Stimulated activated naive B cell treated with anti-CD40 and anti-IgM and Interleukin-4, amounts not matched to agents 10 μg/mL and 1 μg/mL and 100 μg/mL, for 72 hours (primary cell): ENCODE measurements at places on chromosomes 3 and 15.

- H3K4me3 ChIP-seq = no peak overlapping the region
- no peak for DNase-seq
- H3K27me3 ChIP-seq = no peaks in the 10 kb centered on the region
- no peak overlapping the region for H3K27ac ChIP-seq
- peaks cover 39% of the 10 kb centered on the region for H3K36me3 ChIP-seq
These were observed 50.4 kb upstream of the ADCY5 start for GRCh38 chr3:123499322-123499721.

DNA sequence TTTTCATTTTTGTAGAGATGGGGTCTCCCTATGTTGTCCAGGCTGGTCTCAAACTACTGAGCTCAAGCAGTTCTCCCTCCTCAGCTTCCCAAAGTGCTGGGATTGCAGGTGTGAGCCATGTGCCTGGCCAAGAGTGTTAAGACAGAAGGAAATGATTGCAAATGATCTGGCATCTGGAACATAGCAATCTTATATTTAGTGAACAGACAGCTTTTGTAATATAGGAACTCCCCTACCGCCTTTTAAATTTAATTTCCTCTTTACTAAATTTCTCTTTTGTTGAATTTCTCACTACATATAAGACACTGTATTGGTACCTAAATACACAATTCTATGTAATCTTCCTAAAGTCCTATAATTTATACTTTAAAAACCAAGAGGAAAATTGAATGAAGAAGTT lies 13.1 kb downstream of the ANO10 start:
- no peak overlapping the region for H3K27ac ChIP-seq
- DNase-seq = no peak
- no peaks in the 10 kb centered on the region for H3K4me1 ChIP-seq
- H3K4me3 ChIP-seq = no peak overlapping the region
- H3K36me3 ChIP-seq = peaks cover under 1% of the 10 kb centered on the region

GRCh38 chr15:79549196-79549595 lies 117.1 kb downstream of the MINAR1 start:
- H3K4me1 ChIP-seq = no peaks in the 10 kb centered on the region
- H3K27ac ChIP-seq = no peak overlapping the region
- no peak for DNase-seq
- peaks cover 45% of the 10 kb centered on the region for H3K27me3 ChIP-seq
- no peak overlapping the region for H3K4me3 ChIP-seq
- H3K36me3 ChIP-seq = no peaks in the 10 kb centered on the region

- no peak for DNase-seq
- no peak overlapping the region for H3K4me3 ChIP-seq
- peaks cover 35% of the 10 kb centered on the region for H3K36me3 ChIP-seq
- peaks cover 2% of the 10 kb centered on the region for H3K4me1 ChIP-seq
- H3K27me3 ChIP-seq = no peaks in the 10 kb centered on the region
- no peak overlapping the region for H3K27ac ChIP-seq
These were observed 10.1 kb downstream of the CLDND1 start for GRCh38 chr3:98512576-98512975.

DNA sequence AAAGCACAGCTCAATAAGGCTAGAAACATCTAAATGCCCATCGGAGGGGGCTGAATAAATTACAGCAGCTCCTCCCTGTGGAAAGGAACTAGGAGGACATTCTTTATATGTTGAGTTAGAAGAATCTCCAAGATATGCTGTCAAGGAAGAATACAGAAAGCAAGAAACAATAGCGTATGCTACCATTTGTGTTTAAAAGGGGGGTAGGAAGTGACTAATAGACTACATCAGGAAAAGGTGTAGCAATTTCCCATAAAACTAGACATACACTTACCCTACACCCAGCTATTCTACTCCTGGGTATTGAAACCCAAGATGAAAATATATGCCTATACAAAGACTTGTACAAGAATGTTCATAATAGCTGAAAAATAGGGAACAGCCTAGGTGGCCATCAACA lies 21.6 kb downstream of the SEC61A1 start:
- H3K4me1 ChIP-seq = peaks cover 31% of the 10 kb centered on the region
- DNase-seq = no peak
- H3K36me3 ChIP-seq = peaks cover 30% of the 10 kb centered on the region
- no peak overlapping the region for H3K27ac ChIP-seq
- no peak overlapping the region for H3K4me3 ChIP-seq
- H3K27me3 ChIP-seq = no peaks in the 10 kb centered on the region

DNA sequence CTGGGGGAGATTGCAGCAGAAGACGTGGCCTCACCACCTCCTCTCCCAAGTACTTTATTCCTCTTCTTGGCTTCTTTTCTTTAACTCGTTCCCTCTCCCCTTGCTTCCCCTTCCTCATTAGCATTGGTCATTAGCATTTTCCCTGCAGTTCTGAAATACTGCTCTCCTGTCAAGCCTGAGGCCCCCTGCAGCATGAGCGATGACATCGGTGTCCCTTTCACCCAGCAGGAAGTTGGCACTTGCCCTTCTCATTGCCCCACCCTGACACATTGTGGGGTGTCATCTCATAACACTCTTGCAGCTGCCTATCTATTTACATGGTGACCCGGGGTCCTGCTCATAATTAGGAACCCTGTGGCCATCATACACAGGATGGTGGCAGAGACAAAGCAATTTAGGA lies 167.1 kb downstream of the ARRDC4 start:
- no peak overlapping the region for H3K4me3 ChIP-seq
- H3K4me1 ChIP-seq = no peaks in the 10 kb centered on the region
- DNase-seq = no peak
- H3K27me3 ChIP-seq = peaks cover 3% of the 10 kb centered on the region
- no peaks in the 10 kb centered on the region for H3K36me3 ChIP-seq

DNA sequence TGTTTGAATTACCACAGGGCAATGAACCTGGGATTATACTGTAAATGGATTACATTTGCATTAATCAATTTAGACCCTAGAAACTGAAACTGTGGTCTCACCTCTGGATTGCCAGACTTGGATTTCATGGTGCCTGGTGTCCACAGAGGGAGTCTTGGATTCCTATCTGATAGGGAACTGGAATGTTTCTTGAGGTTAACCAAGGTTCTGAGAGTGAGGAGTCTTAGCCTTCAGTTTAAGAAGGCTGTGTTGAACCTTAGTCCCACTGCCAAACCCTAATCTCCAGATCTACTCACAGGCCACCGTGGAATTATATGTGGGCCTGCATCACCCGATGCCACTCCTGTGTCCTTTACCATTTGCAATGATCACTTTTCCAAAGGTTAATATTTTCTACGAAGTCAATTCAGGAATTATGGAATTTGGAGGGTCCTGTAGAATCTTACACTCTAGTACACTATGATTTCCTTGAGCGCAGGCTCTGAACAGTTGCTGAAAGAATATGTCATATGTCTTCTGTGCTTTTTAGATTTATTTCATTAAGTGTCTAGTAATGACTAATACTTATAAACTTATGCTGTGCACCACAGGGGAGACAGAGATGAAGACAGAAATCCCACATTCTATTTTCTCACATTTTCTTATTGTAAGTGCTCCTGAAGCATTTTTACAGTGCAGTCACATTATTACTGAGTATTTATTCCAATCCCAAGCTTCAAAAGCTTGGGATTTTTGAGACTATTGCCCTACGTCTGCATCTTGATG lies 87.9 kb downstream of the EFL1 start:
- H3K27me3 ChIP-seq = no peaks in the 10 kb centered on the region
- H3K27ac ChIP-seq = no peak overlapping the region
- no peak overlapping the region for H3K4me3 ChIP-seq
- no peak for DNase-seq

- H3K27ac ChIP-seq = no peak overlapping the region
- no peaks in the 10 kb centered on the region for H3K4me1 ChIP-seq
- no peaks in the 10 kb centered on the region for H3K36me3 ChIP-seq
These were observed 46.7 kb upstream of the BCHE start for GRCh38 chr3:165883863-165884478.

DNA sequence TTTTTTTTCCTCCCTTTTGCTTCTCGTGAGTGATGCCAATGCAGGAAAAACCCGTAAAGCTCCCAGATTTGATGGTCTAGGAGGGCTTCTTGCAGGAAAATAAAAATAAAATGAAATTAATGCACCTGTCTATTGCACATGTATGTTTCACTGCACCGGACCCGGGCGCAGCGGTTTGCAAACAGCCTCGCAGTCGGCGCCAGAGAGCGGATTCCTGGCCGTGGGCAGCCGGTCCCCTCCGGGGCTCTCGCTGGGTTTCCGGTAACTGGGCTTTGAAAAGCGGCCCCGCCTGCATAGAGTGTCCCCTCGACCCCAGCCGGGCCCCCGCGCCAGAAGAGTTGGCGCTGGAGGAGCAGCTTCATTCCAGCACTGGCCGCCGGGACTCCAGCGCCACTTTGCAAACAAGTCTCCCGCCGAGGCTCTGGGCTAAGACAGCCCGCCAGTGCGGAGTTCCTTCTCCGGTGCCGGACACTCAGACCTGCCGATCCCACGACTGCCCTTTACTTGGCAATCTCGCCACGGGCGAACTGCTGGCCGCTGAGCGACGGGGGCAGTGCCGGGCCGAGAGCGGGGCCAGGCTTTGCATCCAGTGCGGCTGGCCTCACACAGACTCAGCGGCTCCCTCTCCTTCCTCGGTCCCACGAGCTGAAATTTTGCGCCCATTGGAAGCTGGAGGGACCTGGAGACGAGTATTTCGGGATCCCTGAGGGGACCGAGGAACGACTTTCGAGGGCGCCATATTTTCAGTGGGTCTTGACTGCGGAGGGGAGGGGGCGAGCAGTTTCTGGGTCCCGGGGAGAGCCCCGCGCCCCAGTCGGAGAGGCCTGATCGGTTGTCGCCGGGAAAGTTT lies 225.9 kb upstream of the C2CD4B start:
- peak; percentile 2 for DNase-seq
- H3K4me3 ChIP-seq = peak overlapping the region; percentile 98
- H3K36me3 ChIP-seq = no peaks in the 10 kb centered on the region

GRCh38 chr3:40731445-40731844 lies 206.7 kb downstream of the ZNF621 start:
- H3K4me1 ChIP-seq = no peaks in the 10 kb centered on the region
- no peak overlapping the region for H3K27ac ChIP-seq
- peaks cover 27% of the 10 kb centered on the region for H3K36me3 ChIP-seq
- H3K4me3 ChIP-seq = no peak overlapping the region
- peaks cover 6% of the 10 kb centered on the region for H3K27me3 ChIP-seq

- peak within 1 kb of the TSS; percentile 62 for H3K27ac ChIP-seq
- peaks cover 6% of the 10 kb centered on the region for H3K27me3 ChIP-seq
- peak within 1 kb of the TSS; percentile 83 for H3K4me3 ChIP-seq
- no peaks in the 10 kb centered on the region for H3K36me3 ChIP-seq
These were observed at the start of gene NMNAT3 for GRCh38 chr3:139677388-139678155. Gene NMNAT3, minus strand, starts transcription at chr3:139677972. Its CDS starts 50,248 bp downstream, at chr3:139627724.

GRCh38 chr3:128004661-128005060 lies 47.6 kb upstream of the SEC61A1 start:
- H3K4me1 ChIP-seq = no peaks in the 10 kb centered on the region
- H3K27ac ChIP-seq = no peak overlapping the region
- no peaks in the 10 kb centered on the region for H3K36me3 ChIP-seq
- no peak for DNase-seq
- peaks cover 33% of the 10 kb centered on the region for H3K27me3 ChIP-seq
- no peak overlapping the region for H3K4me3 ChIP-seq

DNA sequence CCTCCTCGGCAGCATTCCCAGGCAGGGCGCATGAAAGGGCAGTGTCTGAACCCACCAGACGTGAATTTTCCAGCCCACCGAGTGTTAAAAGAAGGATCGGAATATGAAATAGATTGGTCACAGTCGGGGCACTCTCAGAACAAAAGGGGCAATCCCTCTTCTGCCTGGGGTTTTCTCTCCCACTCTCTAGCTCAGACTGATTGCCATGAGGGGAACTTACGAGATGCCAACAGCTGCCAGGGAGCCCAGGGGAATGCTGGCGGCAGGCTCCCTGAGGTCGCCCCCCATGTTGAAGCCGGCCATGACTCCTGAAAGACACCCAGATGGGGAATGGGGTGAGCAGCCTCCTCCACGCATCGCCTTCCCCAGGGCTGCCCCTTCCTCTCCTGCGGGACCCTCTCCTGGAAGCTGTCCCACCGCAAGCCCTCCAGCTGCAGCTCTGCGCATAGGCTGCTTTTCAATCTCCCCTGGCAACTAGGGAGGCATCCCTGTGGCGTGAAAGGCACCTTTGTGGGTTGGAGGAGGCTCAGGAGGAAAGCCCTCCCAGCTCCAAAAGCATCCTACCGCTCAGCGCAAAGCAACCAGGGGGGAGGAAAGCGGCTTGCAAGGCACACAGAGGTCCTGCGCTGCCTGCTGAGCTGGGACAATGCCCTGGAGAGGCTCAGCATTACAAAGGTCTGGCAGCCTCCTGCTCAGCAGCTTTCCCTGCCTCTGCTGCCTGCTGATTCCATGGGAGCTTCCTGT lies 64.8 kb upstream of the HEG1 start:
- H3K36me3 ChIP-seq = peaks cover 6% of the 10 kb centered on the region
- peak overlapping the region; percentile 86 for H3K27ac ChIP-seq
- peak; percentile 45 for DNase-seq
- peaks cover 42% of the 10 kb centered on the region for H3K4me1 ChIP-seq
- H3K4me3 ChIP-seq = peak overlapping the region; percentile 39
- no peaks in the 10 kb centered on the region for H3K27me3 ChIP-seq

DNA sequence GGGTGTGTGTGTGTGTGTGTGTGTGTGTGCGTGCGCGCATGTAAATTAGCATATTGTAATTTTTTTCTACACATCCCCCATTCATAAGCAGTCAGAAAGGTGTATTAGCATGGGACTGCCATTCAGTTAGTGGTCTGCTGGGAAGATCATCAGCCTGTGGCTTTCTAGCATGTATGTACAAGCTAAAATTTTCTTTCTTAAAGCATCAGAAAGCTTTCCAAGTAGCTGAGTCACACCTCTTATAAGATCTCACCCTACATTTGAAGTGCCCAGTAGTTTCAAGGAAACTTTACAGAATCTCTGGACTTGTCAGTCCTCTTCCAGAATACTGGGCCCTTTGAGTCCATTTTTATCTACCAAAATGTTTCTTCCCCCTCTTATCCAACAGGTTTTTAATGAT lies 411.4 kb upstream of the TPRG1 start:
- H3K27ac ChIP-seq = no peak overlapping the region
- no peak overlapping the region for H3K4me3 ChIP-seq
- H3K27me3 ChIP-seq = no peaks in the 10 kb centered on the region
- H3K4me1 ChIP-seq = peaks cover 24% of the 10 kb centered on the region
- peaks cover 16% of the 10 kb centered on the region for H3K36me3 ChIP-seq

- H3K27me3 ChIP-seq = no peaks in the 10 kb centered on the region
- no peak overlapping the region for H3K27ac ChIP-seq
- H3K4me1 ChIP-seq = peaks cover 13% of the 10 kb centered on the region
- H3K4me3 ChIP-seq = no peak overlapping the region
- H3K36me3 ChIP-seq = no peaks in the 10 kb centered on the region
These were observed 54.8 kb downstream of the ZBTB20 start for GRCh38 chr3:115092220-115092791.

GRCh38 chr3:170358042-170359010 lies 811 bp downstream of the SKIL start:
- peak overlapping the region; percentile 82 for H3K4me3 ChIP-seq
- peak overlapping the region; percentile 99 for H3K27ac ChIP-seq
- H3K4me1 ChIP-seq = peaks cover 35% of the 10 kb centered on the region
- peak; percentile 78 for DNase-seq

GRCh38 chr15:29612096-29612495 lies 210.2 kb downstream of the TJP1 start:
- no peak for DNase-seq
- H3K27ac ChIP-seq = no peak overlapping the region
- H3K4me1 ChIP-seq = no peaks in the 10 kb centered on the region
- H3K36me3 ChIP-seq = no peaks in the 10 kb centered on the region
- H3K4me3 ChIP-seq = no peak overlapping the region

- no peaks in the 10 kb centered on the region for H3K36me3 ChIP-seq
- H3K4me3 ChIP-seq = no peak overlapping the region
- no peak for DNase-seq
- H3K4me1 ChIP-seq = no peaks in the 10 kb centered on the region
- no peak overlapping the region for H3K27ac ChIP-seq
These were observed 80.9 kb downstream of the NECTIN3 start for GRCh38 chr3:111152496-111152895.
